Hair follicle dermal papilla cell (primary cell): ENCODE measurements at places on chromosomes 5 and 9. TPM values are rescaled to one million over a fixed set of nuclear protein-coding genes. Genes with fewer than 3 reads are reported as not detected.

The CMBL gene
- 6.7 and 8.7 TPM in 2 replicates for total RNA-seq

The PRRX2 gene
- total RNA-seq = 76.4 and 92.7 TPM in 2 replicates

The MZB1 gene
- 0.16 TPM in 1 of 2 replicates, not detected in the other for total RNA-seq

The ZNF658 gene
- total RNA-seq = 5.8 and 6.8 TPM in 2 replicates
